Left kidney (tissue), 8 donors: ENCODE measurements at places on chromosomes 5 and 9. TPM values are rescaled to one million over a fixed set of nuclear protein-coding genes. Genes with fewer than 3 reads are reported as not detected.

The PDCD1LG2 gene
- 0.13 TPM for polyA plus RNA-seq

The FREM1 gene
- polyA plus RNA-seq = 206 TPM

The ANXA6 gene
- 134 TPM for polyA plus RNA-seq

DNA sequence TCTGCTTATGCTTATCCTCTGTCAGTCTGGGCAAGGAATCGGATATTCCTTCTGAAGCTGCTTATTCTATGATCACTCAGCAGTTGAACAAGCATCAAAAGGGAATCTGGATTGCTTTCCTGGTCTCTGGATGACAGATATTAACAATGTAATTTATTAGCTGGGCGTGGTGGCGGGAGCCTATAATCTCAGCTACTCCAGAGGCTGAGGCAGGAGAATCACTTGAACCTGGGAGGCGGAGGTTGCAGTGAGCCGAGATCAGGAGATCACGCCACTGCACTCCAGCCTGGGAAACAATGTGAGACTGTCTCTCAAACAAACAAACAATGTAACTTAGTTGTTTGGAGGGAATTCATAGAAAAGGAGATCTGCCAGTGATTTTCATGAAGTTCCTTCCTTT is 45.4 kb downstream of the DMRT1 start:
- no peak for DNase-seq

- DNase-seq = no peak
Observed at GRCh38 chr9:132324425-132324824, 30.4 kb downstream of the SETX start.

- no peak for DNase-seq
Observed at GRCh38 chr5:144684899-144685298, 514.2 kb downstream of the KCTD16 start.

DNA sequence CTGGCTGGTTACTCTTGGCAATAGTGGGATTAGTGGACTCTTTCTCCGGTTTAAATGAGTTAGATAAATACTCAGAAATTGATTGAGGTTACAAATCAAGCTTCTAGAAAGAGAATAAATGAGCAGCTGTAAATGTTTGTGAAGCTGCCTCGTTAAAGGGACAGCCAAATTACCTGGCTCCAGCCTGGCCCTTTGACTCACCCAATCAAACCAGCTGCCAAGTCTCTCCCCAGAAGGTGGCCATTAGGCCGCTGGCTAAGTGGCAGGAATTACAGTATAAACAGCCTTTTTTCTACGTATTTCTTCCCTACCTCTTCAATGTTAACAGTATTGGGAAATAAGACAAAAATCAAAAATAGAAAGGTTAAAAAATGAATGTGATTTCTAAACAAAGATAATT is 46.0 kb upstream of the SRFBP1 start:
- DNase-seq = no peak

DNA sequence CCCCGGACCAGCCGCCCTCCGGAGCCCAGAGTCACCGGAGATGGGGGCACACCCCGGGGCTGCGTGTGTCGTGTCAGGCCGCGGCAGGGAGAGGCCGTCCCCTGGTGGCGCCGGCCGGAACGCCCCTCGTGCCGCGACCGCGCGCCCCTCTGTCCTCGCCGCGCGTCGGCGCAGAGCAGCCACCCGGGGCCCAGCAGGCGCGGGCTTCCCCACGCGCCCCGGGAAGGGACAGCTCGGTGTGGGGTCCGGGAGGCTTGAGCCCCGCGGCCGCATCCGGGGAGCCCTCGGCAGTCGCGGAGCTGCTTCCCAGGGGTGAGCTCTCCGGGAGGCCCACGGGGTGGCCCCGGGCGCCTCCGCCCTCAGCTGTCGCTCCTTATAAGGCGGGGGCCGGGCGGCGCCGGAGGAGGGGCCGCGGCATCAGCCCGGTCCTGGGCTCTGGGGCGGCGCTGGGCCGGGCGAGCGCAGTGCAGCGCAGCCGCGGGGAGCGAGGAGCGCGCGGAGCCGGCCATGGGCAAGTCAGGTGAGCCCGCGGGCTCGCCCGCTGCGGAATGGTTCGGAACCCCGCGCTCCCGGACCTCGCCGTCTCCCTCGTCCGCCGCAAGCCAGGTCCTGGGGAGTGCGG is at the start of gene GLIPR2:
TSS of gene GLIPR2 (plus strand) at position 462 of the 622 bp plus-strand sequence. CDS start at position 508, 46 bp downstream.
- DNase-seq = peak; percentile 63
